Activated naive CD8-positive, alpha-beta T cell treated with anti-CD3 and anti-CD28 coated beads, Interleukin-2, amount 10 ng/mL, durations not matched to agents 7 days and 5 days (primary cell): ENCODE measurements at places on chromosomes 5 and 9. TPM values are rescaled to one million over a fixed set of nuclear protein-coding genes. Genes with fewer than 3 reads are reported as not detected.

PPP2R2B gene
- 8.7 TPM for total RNA-seq

EXOC3 gene
- total RNA-seq, result 72.4 TPM

SFXN1 gene
- total RNA-seq, result 188 TPM

SPINK7 gene
- not detected for total RNA-seq

SLC34A3 gene
- total RNA-seq, result not detected

TSC1 gene
- 43.0 TPM for total RNA-seq

DNA sequence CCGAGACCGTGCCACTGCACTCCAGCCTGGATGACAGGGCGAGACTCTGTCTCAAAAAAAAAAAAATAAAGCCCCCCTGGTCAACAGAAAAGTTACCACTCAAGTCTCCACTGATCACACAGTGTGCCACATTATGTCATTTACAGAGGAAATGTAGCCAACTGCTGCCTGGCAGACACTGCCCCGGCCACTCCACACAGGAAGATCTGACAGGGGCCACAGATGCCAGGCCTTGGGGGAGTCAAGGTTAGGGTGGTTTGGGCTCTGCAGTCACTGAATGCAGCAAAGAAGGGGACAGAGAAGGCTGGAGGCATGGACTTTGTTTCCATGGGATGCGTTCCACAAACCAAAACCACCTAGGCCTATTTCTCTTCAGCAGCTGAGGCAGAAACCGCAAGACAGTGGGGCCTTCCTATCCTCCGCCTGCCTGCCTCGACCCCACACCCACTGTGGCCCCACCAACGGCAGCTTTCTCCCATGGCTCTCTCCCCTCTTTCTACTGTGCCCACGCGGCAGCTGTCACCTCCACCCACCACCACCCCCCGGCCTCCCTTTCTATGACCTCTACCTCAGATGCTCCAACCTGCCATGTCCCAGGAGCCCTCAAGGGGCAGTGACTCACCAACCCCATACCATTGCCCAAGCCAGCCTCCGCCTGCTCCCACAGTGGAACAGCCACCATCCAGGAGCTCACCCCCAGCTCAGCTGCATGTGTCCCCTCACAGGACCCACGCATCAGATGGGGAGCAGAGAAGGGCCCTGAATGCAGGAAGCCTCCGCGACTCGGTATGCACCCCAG lies 12.4 kb downstream of the IPPK start:
- no peak overlapping the region for H3K4me3 ChIP-seq
- H3K4me1 ChIP-seq, result peaks cover 6% of the 10 kb centered on the region
- H3K36me3 ChIP-seq, result peaks cover 7% of the 10 kb centered on the region

- DNase-seq, result no peak
- H3K36me3 ChIP-seq, result no peaks in the 10 kb centered on the region
- H3K27me3 ChIP-seq, result no peaks in the 10 kb centered on the region
Measured at GRCh38 chr5:124124711-124125229, 612.8 kb downstream of the CSNK1G3 start.

GRCh38 chr9:127960410-127961154 lies 20.2 kb downstream of the EEIG1 start:
- peak overlapping the region; percentile 15 for H3K4me3 ChIP-seq
- peaks cover 75% of the 10 kb centered on the region for H3K4me1 ChIP-seq
- DNase-seq, result no peak
- peaks cover 35% of the 10 kb centered on the region for H3K36me3 ChIP-seq
- H3K27ac ChIP-seq, result peak overlapping the region; percentile 76

DNA sequence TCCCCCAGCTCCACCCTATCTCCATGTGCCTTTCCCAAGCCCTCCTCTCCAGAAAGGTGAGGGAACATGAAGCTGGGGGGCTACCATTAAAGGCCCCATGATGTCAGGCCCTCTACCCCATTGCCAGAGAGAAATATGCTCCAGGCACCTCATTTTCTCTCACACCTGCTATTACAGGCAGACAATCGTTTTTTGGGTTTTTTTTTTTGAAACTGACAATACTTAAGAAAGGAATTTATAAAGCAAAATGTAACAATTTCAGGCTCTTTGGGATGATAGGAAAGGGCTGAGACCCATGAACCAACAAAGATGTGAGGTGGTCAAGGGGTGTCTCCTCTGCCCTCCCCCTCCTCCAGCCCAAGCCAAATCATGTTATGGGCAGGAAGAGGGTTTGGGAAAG lies 1.5 kb upstream of the GFRA3 start:
- peaks cover 8% of the 10 kb centered on the region for H3K4me1 ChIP-seq
- no peak overlapping the region for H3K27ac ChIP-seq
- H3K4me3 ChIP-seq, result no peak overlapping the region
- H3K36me3 ChIP-seq, result no peaks in the 10 kb centered on the region
- DNase-seq, result no peak

DNA sequence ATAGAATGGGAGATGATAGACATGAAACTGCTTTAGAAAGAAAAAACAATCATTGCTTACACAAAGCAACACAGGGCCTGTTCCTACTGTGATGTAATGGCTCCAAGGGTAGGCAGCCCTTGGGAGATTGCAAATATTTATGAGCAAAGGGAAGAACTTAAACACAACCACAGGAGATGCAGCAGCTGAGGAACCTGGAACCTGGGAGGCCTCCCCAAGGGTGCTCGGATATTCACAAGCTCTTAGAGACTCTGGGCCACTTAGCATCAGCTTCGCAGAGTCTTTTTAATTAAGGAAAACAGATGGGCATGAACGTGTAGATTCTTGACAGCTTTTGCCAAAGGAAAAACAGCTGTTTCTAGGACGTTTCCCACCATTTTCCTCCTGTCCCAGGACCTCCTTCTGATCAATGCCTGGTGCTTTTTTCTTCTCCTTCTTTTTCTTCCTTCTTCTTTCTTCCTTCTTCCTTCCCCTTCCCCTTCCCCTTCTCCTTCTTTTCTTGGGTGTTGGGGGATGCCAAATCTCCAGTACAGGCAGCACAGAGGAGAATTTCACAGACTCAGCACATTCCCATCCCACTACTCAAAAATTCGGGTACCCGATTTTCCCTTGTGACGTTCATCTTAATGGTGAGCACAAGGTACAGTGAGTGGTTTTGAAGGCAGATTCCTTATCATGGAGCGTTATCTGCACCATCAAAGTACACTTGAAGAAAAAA lies 28.1 kb upstream of the TCF7 start:
- peak overlapping the region; percentile 81 for H3K27ac ChIP-seq
- H3K27me3 ChIP-seq, result no peaks in the 10 kb centered on the region
- peaks cover 2% of the 10 kb centered on the region for H3K36me3 ChIP-seq
- peak overlapping the region; percentile 54 for H3K4me3 ChIP-seq
- H3K4me1 ChIP-seq, result peaks cover 64% of the 10 kb centered on the region
- peak; percentile 20 for DNase-seq

DNA sequence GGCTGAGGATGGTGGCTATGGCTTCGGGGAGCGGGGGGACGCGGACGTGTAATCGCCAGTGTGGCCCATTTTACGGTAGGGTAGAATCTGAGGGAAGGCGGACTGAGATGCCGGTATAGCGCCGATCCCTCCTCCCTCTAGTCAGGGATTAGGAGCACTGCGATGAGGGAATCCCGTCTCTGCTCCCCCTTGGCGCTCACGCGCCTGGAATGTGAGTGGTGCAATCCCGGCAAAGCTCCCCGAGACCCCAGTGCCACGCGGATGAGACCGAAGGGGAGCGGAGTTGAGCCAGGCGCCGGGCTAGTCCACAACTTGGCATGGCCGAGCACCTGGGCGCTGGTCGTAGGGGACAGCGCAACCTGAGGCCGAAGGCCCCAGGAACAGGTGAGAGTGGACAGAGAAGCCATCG lies 2.2 kb downstream of the NPR3 start:
- H3K4me1 ChIP-seq, result peaks cover 21% of the 10 kb centered on the region
- H3K4me3 ChIP-seq, result no peak overlapping the region
- peaks cover 69% of the 10 kb centered on the region for H3K27me3 ChIP-seq
- H3K27ac ChIP-seq, result no peak overlapping the region
- peak; percentile 30 for DNase-seq

GRCh38 chr9:20749496-20750198 lies 65.6 kb downstream of the FOCAD start:
- no peaks in the 10 kb centered on the region for H3K4me1 ChIP-seq
- no peak overlapping the region for H3K27ac ChIP-seq
- DNase-seq, result no peak
- no peaks in the 10 kb centered on the region for H3K27me3 ChIP-seq
- H3K36me3 ChIP-seq, result peaks cover 6% of the 10 kb centered on the region

DNA sequence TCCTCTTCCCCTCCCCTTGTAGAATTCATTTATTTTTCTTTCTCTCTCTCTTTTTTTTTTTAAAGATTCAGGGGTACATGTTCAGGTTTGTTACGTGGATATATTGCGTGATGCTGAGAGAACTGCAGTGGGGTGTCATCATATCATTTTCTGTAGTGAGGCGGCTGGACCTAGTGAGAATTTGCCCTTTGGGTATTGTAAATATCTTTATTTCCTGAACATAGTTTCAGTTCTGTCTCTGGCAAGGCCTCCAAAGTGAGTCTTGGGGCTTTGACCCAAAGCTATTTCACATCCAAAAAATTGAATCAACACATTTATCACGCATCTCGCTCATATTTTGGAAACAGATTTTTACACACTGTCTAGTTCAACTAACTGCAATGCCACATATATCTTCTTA lies 25.4 kb upstream of the MYOT start:
- H3K4me3 ChIP-seq, result no peak overlapping the region
- no peak for DNase-seq
- no peaks in the 10 kb centered on the region for H3K27me3 ChIP-seq
- H3K36me3 ChIP-seq, result peaks cover 4% of the 10 kb centered on the region

GRCh38 chr5:31935496-31936369 lies 238.4 kb downstream of the GOLPH3 start:
- H3K36me3 ChIP-seq, result no peaks in the 10 kb centered on the region

DNA sequence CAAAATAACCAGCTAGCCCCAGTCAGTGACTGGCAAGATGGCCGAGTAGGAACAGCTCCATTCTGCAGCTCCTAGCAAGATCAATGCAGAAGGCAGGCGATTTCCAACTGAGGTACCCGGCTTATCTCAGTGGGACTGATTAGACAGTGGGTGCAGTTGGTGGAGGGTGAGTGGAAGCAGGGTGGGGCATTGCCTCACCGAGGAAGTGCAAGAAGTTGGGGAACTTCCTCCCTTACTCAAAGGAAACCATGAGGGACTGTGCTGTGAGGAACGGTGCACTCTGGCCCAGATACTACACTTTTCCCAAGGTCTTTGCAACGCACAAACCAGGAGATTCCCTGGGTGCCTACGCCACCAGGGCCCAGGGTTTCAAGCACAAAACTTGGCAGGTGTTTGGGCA lies 9.6 kb upstream of the BTNL8 start:
- peaks cover 34% of the 10 kb centered on the region for H3K27me3 ChIP-seq
- H3K4me1 ChIP-seq, result no peaks in the 10 kb centered on the region
- H3K36me3 ChIP-seq, result no peaks in the 10 kb centered on the region
